ENCODE measurements at places on chromosomes 4 and X.

- DNase-seq = peak; percentile 13
Measured at GRCh38 chr4:143700046-143700415, 444 bp downstream of the FREM3 start.

- DNase-seq = no peak
Measured at GRCh38 chrX:97155816-97156215, 272.1 kb downstream of the RPA4 start.

GRCh38 chr4:118765399-118765798 lies 70.5 kb downstream of the SEC24D start:
- DNase-seq = peak; percentile 94

GRCh38 chrX:17377091-17377717 lies 2.2 kb downstream of the NHS start:
- DNase-seq = peak; percentile 61

DNA sequence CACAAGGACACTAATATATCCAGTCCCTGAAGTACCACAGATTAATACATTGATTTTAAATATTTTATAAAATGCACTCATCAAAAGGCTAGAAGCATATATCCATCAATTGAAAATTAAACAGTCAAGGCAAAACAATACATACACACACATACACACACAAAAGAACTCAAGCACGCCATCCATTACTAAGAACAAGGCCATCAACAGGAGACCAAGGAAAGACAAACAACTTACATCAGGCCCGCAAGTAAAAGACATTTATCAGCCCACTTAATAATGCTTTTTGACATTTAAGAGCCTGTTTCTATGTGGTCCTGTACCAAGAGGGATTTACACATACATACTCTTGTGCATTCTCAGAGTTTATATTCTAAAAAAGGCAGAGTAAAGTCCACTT lies 50.0 kb upstream of the ZNF827 start:
- no peak for DNase-seq

GRCh38 chr4:181127171-181127570 lies 1116.0 kb upstream of the TENM3 start:
- no peak for DNase-seq

DNA sequence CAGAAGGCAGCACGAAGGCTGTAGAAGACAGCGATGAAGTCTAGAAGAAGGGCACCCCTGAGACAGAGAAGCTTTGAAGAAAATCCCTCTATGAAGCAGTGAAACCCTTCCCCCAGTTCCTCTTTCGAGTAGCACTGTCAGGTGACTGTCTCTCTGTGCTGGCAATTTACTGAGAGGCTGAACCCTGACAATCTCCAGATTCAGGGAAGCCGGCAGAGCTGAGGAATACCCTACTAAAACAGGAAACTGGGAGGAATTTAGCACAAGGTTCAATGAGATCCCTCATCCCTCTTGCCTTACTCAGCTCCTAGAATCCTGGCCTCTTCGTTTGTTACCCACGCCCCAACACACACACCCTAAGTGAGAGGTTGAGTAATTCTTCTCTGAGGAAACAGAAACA lies 239.7 kb upstream of the NOCT start:
- DNase-seq = no peak

GRCh38 chr4:135354876-135355275 lies 1153.3 kb upstream of the PABPC4L start:
- DNase-seq = peak; percentile 3

DNA sequence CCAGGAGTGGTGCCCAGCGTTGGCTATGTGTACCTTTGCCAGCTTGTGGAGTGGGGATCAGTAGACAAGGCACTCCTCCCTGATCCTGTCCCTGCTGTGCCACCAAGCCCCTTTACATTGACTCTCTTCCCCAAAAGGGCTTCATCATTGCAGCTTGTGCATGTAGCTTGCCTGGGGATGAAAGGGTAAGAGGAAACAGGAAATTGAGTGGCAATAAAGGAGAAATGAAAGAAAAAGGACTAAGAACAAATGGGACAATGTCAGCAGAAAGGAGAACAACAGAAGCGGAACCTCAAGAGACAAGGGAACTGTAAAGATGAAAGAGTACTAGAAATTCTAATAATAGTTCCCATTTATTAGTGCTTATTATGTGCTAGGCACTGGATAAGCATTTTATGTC lies 8.7 kb upstream of the IL13RA1 start:
- no peak for DNase-seq

GRCh38 chr4:172543249-172543648 lies 625.4 kb upstream of the GALNT7 start:
- DNase-seq = no peak

DNA sequence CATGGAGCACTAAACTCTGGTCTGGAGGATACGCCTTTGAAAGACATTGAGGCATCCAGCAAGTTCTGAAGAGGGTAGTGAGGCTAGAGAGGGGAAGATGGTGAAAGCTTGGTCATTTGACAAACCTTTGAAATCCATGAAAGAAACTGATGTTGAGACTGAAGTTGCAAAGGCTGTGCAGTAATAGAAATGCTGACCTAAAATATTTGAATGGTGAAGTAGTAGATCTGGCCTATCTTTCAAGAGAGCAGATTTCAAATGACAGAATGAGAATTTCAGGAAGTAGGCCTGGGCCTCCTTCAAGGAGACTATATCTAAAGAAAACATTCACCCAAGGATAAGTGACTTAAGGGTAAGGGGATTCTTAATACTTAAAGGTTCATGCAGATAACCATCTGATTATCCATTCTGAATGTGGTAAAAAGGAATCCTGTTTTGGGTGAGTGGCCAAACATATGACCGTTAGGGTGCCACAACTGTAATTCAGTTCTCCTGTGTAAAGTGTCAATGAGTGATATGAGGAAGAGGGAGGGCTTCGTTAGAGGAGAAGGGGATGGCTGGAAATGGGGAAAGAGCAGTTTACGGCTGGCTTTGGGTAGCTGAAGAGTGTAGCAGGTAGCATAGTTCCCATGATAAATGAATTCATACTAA lies 62.2 kb downstream of the AMELX start:
- DNase-seq = no peak

DNA sequence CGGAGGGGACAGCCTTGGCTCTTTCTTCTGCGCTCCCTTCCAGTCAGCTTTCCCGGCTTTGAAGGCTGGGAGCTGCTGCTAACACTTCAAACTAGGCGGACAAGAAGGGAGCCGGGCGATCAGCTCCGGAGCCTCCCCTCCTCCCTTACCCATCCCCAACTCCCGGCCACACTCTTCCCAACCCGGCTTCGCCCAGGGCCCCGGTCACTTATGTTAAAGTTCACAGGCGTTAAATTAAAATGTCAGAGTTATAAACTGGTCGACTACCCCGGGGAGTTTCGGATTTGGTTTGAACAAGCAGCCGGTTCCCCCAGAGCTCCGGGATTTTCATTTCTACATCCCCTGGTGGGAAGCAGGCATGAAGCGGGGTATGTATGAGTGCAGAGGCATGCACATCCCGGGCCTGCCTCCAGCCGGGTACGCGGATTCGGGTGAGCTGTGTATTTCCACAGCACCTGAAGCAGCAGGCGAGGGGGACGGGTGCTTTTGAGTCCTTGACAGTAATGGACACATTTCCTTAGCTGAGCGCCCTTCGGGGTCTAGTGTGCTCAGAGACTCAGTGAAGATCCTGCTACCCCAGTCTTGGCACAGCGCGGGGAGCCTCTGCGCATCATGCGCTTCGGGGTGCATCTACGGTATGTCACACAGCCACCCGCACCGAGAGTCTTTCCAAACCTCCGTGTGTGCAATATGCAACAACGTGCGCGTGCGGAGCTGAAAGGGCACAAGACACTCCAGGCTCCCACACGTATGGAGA lies 880 bp downstream of the UNC5C start:
- no peak for DNase-seq

DNA sequence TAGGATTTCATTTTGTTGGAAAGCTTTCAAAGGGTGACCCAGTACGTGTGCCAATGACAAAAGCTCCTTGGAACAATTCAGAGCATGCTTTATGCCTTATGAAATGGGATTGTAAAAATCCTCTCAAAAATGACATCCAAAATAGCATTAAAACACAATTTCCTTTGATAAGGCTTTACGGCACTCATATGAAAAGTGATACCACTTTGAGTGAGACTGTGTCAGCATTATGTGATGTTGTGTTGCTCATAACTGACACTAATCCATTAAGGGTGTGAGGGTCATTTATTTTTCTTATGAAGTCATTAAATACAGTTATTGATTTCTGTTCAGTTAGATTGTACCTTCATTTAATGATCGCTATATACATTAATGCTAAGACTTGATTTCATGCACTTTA lies 250.2 kb downstream of the TENM3 start:
- no peak for DNase-seq

DNA sequence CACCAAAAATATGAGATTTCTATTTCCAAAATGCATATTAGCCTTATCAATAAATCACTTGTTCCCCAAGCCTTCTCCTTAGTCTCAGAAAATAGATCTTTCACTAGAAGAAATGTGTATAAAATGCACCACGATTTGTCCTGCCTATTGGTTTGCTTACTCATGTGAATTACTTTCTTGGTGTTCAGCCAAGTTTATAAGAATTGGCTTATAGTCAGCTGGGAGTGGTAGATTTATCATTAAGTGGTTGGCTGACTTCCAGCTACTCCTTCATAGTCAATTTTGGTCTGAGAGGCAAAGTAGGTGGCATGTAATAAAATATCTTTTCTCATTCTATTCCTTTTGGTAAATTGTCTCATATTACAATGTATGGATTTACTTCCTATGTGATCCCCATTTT lies 1.3 kb downstream of the SULT1E1 start:
- no peak for DNase-seq

DNA sequence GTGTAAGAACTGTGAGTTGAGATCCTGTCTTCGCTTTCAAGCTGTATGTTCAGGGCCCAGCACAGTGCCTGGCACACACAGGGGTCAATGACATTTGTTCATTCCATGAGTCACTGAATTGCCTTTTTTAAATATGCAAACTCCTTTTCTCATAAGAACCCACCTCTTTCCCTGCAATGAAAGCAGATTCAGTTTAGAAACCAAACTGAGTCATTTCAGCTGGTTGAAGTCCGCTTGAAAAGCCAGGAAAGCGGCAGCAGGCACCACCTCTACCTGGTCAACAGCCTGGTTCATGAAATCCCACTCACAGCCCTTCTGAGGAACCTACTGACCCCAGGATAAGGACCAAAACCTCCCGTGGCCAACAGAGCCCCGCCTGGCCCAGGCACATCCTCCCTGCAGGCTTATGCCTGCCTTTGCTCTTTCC lies 4.5 kb upstream of the C1QTNF7 start:
- no peak for DNase-seq

- DNase-seq = no peak
Measured at GRCh38 chr4:38166082-38166481, 205.9 kb downstream of the PTTG2 start.

GRCh38 chr4:23707652-23708026 lies 182.2 kb downstream of the PPARGC1A start:
- no peak for DNase-seq

DNA sequence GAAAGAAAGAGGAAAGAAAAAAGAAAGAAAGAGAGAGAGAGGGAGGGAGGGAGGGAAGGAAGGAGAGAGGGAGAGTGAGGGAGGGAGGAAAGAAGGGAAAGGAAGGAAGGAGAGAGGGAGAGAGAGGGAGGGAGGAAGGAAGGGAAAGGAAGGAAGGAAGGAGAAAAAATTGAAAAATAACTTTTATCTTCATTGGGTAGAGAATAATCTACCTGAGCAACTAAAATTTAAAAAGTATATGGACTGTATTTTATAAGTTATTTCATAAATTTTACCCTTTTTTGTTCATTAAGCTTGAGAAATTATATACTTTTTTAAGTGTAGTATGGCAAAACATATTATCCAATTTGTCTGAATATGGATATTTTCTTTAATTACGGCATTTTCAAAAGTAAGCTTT lies 32.0 kb downstream of the ARSJ start:
- no peak for DNase-seq

GRCh38 chr4:183831026-183831446 lies 74.1 kb upstream of the STOX2 start:
- no peak for DNase-seq

DNA sequence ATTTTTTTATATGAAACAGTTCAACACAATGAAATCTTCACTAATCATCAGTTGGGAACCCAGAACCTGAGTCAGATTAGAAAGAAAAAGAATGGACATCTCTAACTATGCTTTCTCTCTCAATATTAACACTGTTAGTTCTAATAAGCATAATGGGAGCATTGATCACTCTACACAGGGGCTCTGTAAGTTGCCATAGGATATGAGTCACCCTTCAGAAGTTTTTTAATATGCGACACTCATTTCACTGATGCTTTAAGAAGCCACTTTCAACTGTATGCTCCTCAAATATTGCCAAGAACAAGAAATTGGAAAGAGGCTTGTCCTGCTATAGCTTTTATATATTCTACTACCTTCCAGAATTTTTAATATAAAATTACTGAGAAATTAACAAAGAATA lies 187.0 kb downstream of the AASDH start:
- DNase-seq = no peak

DNA sequence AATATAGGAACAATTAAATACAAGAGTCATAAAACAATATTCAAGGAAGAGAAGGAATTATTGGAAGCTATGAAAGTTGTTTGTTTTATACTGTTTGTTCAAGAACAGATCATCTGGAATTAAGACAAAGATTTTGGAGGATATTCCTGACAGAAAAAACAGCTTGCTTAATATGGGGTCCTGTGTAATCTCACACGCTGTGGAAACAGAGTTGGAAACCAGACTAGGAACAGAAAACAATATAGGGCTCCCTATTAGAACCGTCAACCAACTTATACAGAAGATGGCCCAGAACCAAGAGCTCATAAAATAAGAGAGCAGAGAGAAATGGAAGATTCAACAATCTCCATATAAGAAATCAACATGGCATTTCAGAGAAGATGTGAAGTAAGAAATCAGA lies 156.0 kb downstream of the PCDH18 start:
- DNase-seq = no peak

DNA sequence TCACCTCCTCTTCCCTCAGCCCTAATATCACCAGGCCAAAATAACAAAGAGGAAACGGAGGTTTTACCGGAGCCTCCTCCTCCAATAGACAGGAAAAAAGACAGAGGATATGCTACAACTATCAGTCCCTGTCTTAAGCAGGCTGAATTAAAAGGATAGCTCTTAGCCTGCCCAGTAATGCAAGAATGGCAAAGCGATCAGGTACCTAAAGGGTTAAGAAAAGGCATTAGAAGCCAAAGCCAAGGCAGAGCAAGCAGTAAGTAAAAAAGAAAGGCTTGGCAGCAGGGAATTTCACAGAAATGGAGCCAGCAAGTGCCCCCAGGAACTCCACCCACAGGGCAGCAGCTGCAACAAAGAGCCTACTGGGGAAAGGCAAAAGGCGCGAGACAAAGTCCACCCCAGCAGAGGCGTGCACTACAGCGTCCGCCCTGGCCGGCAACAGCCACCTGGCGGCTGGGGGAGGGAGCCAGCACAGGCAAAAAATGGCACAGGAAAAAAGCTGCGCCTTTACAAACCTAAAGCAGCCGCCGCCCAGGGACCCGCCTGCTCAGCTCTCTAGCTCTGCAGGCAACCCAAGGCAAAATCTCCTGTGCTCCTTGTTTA lies 220.6 kb upstream of the ZC4H2 start:
- no peak for DNase-seq

DNA sequence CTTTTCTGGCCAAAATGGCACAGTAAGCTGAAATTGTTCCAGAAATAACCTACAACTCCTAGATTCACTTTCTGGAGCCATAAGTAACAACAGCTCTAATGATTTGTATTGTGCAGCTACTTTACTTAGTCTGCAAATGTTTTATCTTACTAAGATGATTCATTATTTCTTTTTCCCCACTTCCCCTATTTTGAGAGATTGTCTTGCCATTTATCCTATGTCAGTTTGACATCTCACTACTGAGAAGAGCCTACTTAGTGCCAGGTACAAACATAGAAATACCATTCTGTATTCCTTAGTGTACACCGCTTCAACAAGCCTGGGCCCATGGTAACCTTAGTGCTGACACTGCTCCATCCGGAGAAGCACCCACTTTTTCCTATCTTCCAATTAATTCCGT lies 13.8 kb upstream of the STK26 start:
- DNase-seq = no peak

GRCh38 chr4:40388239-40388638 lies 53.1 kb downstream of the CHRNA9 start:
- DNase-seq = no peak
